ENCODE measurements at places on chromosomes 4 and X.

DNA sequence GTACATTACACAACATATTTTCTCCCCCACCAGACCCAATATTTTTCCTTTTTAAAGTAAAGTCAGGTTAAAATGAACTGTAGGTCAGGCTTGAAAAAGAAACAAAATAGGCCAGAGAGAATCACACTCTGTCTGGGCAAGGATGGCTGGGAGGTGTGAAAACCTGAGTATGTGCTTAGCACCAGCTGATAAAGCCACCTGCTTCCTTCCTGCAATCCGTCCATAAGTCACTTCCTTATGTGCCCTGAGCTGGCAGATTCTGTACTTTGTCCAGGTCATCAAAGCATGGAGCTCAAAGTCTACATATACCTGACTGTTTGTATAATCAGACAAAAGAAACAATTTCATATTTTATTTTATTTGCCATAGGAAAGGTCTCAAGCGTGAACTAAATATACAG, 37.7 kb downstream of the ANTXR2 start:
- DNase-seq = no peak

DNA sequence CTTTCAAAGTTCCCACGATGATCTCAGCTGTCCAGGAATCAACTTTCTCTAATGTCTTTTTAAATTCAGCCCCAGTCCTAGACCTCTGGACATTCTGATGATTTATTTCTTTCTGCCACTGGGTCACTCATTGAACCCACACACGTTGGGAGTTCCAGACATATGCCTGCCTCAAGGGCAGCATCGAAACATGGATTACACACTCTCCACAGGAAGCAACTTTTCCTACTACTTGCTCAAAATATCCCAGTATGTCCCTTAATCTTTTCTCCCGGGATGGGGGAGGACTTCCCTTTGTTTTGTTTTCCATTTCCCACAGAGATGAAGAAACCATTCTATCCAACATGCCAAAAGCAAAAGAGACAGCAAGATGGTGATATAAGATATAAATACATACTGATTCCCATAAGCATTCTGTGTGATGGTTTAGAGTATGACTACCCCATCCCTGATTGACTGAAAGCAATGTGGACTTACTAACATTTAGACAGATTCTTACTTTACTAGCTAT, 79.8 kb upstream of the PPARGC1A start:
- no peak for DNase-seq

- DNase-seq = no peak
Observed at GRCh38 chr4:140755774-140756318, 339 bp downstream of the TBC1D9 start.

GRCh38 chrX:50198348-50198747, 2.5 kb downstream of the AKAP4 start:
- no peak for DNase-seq

GRCh38 chr4:38889143-38889542, 21.5 kb downstream of the FAM114A1 start:
- no peak for DNase-seq

DNA sequence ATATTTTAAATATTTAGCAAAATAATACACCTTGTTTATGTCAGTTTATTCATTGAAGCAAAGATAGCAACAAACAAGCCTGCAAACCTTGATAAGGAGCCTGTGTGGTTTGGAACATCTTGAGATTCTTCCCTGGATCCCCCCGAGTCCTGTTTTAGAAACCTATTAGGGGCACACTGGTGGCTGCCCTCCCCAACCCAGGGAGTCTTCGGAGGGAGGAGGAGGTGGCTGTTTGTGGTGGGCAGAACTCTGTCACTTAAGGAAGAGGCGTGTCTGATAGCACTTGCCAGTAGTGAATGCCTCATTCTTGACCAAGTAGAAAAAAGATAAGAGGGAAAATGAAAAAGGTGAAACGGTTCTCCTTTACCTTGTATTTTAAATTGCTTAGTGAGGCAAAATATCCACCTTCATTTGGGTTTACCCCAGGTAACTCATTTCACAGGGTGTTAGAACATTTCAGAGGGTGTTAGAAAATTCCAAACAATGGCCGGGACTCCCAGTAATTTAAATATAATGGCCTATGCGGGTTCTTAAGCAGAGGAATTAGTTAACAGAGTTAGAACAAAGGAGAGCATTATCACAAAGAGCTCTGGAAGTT, 10.4 kb downstream of the KIT start:
- no peak for DNase-seq

DNA sequence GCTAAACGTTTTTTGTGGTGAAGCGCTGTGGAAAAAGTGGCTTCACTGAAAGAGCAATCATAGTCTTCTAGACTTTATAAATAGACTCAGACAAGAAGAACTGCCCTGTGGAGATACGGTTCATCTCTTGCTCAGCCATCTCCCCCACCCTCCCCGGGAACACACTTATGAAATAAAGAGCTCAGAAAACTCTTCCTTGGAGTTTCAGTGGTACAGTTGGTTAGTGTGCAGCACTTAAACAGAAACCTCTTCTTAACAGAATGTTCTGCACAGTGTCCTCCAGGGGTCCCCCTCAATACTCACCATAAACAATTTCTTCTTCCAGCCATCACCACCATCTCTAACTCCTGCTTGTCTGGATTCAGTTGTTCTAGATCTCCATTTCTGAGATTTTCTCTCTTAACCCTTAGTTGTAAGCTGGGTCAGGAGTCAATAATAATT, 313.0 kb downstream of the ARHGAP10 start:
- DNase-seq = no peak

GRCh38 chr4:26220696-26221095, 100.1 kb upstream of the RBPJ start:
- DNase-seq = no peak

DNA sequence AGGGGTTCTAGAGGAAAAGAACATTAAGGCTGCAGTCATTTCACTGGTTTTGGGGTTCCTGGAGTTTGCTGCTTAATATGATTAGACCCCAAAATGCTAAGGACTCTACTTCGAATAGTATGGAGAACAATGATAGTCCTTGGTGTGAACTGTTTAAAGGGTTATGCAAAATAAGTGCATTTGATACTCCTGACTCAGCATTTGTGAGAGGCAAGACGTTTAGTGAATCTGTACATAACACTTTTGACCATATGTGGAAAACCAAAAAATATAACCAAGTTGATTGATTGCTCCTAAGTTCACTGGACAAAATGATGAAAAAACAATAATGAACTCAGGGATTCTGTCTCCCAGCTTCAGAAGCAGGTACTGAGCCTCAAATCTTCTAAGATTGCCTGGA, 414.1 kb downstream of the SH3BGRL start:
- no peak for DNase-seq

GRCh38 chr4:165560941-165561340, 182.1 kb downstream of the CPE start:
- DNase-seq = no peak

GRCh38 chrX:129115104-129115503, 408.2 kb downstream of the SMARCA1 start:
- no peak for DNase-seq

GRCh38 chr4:107153956-107154355, 117.8 kb upstream of the DKK2 start:
- no peak for DNase-seq

DNA sequence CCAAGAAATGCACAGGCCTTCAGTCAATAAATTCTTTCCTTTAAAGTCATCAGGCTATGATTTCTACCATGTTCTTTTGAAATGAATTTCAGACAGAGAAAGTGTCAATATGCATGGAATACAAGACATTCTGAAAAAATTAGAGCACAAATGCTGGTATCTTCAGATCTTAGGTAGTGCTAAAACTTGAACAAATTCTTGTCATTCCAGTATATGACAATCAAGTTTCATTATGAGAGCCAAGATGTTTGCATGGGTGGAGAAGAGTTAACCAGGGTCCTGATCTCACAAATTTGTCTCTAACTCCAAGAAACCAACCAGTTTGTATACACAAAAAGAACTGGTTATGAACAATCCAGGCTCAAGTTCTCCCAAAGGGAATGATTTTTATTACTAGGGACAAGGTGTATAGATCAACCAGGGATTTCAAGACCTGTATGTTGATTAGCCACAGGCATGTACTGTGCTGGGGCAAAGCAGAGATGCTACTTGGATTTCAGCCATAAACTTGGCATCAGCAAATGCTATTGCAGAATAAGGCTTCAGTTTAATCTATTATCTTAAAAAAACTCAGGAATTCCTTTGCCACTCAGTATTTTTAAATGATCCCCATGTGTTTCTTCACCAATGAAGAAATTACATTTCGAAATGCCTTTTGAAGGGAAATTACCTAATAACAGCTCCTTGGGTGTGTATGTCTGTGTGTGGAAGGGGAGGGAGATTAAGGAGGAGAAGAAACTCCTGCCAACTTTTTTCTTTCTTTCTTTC, 69.7 kb downstream of the FANCB start:
- DNase-seq = no peak

DNA sequence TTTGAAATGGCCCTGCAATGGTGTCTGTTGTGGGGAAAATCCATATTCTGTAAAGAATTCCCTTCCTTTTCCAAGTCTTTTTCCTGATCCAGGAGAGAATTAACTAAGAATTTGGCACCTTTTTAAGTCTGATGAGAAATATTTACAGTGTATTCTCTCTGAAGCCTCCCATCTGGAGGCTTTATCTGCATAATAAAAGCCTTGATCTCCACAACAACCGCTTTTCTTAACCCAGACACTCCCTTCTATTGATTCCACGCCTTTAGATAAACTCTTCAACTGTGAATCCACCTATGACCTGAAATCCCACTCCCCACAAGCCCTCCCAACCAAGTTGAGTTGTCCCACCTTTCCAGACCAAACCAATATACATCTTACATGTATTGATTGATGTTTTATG, 43.1 kb upstream of the TMPRSS11E start:
- no peak for DNase-seq

DNA sequence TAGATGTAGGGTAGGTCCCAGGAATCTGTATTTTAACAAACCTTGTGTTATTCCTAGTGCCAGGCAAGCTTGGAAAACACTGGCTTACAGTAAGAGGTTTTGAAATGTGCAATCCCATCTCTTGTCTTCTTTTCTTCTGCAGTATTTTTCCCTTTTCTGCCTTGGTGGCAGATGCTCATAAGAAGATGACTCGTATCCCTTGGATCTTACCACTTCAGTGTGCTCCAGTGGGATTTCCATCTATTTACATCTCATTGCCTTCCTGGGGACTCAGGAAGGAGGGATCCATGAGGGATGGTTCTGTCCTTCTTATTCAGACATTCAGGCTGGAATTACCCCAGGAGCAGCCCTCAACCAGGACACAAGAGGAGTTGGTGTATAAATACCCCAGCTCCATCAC, 136.6 kb downstream of the NHS start:
- DNase-seq = no peak

DNA sequence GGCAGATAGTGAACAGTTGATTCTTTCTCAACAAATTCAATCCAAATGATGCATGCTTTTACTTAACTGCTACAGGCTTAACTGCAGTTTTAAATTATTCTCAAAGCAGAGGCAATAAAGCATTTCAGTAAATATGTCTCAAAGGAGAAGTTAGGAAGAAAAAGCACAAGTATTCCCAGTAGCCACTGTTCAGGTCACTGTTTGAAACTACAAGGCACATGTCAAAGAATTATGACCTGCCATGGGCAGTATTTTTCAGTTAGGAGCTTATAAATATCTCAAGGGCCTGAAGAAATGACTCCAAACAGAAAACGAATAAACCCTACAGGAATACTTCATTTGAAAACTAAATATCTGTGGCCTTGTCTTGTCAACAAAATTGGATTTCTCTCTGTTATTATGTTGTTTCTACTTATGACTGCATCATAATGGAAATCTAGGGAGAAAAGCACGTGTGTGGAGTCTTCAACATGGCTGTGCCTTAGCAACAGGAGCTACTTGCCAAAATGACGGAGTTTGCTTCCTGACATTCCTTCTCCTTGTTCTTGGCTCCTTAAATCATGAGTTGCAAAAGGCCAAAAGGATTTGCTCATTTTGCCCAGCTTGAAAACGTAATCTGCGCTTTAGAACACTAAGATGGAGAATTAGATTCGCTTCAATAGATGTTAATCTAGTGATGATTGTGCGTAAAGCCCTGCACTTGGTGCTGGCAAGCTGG, 67.6 kb upstream of the GPR101 start:
- no peak for DNase-seq

DNA sequence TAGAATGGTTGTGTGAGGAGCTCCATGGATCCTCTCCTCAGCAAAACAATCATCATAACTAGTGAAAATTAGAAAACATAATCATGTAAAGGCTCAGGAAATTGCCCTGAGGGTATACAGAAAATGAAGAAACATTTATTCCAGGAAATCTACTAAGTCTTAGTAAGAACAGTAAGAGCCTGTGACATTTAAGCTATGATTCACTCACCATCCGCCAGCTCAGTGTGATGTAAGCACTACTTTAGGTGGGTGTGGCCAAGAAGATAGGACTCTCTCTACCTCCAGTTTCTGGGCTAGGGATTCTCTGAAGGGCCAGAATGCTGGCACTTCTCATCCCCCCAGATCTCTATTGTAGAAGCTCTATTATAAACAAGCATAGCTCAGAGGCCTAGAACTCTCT, 147.5 kb downstream of the DLG3 start:
- no peak for DNase-seq

GRCh38 chr4:48651914-48652313, 128.2 kb downstream of the FRYL start:
- DNase-seq = no peak

DNA sequence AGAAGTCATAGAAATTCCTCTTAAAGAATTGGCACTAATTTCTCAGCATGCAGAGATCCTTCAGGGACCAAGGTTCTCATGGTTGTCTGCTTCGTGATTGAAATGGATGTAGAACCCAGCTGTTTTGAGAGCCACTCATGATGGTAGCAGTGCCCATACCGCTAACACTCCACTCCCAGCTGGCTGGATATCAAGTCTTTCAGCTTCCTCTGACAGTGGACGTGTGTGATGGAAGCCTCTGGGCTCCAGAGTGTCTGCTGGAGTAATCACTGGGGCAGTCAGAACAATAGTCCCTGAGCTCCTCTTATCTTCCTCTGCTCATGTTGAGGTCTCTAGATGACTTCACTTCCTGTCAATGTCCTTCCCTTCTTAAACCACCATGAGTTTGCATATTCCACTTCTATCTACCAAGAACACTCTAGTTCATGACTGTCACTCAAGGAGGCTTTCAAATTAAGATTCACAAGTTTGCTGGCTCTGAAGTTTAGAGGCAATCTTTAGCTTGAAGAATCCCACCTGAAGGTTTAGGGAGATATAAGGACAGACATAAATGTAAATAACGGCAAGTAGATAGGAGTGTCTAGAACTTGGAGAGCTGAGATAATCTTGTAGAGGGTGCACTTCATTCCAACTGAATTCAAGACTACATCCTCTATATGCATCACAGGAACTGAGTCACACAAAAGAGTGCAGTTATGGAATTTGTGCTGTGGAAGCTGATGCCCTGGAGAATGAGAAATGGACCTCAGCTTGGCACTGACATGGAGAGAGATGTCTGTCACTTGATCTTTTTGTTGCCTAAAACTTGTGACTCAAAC, 64.5 kb upstream of the WDR1 start:
- no peak for DNase-seq

DNA sequence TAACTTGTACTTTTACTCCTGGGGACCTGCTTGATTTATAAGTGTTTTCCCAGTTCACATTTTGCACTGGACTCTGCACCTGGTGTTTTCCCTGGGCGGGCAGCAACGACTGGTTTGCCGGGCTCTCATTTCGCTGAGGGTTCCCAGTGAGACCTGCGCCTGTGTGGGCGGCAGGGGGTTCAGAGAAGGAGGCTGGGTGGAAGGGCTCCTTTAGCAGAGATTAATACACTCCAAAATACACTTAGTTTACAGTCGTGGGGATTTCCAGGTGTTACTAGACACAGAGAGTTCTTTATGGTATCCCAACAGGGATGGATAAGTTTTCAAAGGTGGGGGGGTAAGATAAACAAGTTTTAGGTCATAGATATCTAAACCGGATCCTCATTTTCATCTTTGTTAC, 53.0 kb upstream of the SHISA3 start:
- no peak for DNase-seq

GRCh38 chrX:132876523-132877338, 81.7 kb downstream of the HS6ST2 start:
- no peak for DNase-seq

Measured in stimulated activated CD4-positive, alpha-beta T cell treated with anti-CD3 and anti-CD28 coated beads, Interleukin-1b, Interleukin-23, amount 100 ng/mL, for 4 hours (primary cell).